Hematopoietic multipotent progenitor cell treated with erythropoietin and hydrocortisone succinate and interleukin-3 and kit ligand, for 4 days (in vitro differentiated cells): ENCODE measurements at places on chromosomes 13 and 19.

DNA sequence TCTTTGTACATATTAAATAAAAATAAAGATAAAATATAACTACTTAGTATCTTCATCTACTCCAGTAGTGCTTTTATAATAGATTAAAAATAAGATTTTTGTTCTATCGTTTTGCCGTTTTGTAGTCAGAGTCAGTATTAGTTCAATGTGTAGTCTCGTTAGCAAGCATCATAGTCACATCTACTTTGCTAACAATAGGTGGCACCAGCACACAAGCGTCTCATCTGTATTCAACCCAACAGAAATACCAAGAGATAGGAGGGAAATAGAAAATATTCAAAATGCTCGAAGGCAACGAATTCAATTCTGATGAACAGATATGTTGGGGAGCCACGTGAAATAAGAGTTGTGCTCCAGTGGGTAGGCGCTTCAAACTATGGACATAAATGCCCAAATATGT is 21.4 kb upstream of the MICU2 start:
- peak; percentile 72 for DNase-seq

- DNase-seq = no peak
Observed at GRCh38 chr13:46874006-46874405, 22.8 kb downstream of the HTR2A start.

DNA sequence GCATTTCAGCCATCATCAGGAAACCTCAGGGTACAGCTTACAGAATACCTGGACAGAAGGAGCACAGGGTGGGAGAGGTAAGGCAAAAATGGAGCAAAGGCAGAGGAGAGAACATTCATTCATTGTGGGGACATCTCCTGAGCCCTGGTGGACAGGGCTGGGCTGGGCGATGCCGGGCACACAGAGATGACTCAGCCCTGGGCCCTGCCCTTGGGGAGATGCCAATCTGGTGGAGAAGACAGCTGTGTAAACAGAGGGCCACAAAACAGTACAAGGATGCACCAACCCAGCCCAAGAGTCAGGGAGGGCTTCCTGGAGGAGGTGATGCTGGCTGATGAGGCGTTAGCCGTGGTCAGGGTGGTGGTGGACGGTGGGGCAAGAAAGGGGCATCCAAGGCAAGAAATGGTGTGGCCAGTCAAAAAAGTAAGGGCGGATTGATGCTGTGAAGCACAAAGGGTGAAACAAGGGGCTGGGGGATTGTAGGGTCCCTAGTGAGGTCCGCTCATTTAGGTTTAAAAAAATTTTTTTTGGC is 3.6 kb upstream of the HAS1 start:
- DNase-seq = no peak

GRCh38 chr13:24745861-24746617 is 17.9 kb upstream of the RNF17 start:
- DNase-seq = peak; percentile 39

DNA sequence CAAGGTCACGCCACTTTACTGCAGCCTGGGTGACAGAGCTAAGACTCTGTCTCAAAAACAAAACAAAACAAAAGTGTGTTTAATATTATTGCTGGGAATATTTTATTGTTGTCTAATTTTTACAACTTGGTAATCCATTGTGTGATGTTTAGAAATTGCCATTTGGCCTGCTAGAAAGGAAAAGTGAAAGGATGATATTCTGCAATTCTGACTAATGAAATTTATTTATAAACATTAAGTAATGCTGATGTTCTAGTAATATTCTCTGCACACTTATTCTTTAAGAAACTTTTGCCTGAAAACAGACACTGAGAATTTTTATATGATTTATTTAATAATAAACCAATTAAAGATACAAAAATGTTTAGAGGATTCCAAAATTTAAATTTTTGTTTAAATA is 87.4 kb downstream of the ELF1 start:
- DNase-seq = no peak

GRCh38 chr13:40536443-40537113 is 129.9 kb downstream of the FOXO1 start:
- DNase-seq = no peak

GRCh38 chr19:38784224-38784623 is 4.8 kb upstream of the LGALS7B start:
- DNase-seq = peak; percentile 63

GRCh38 chr19:38417544-38418506 is 8.2 kb downstream of the RASGRP4 start:
- peak; percentile 92 for DNase-seq

- DNase-seq = no peak
Observed at GRCh38 chr13:42247883-42248282, 24.1 kb upstream of the AKAP11 start.

- no peak for DNase-seq
Observed at GRCh38 chr13:51192348-51192747, 29.9 kb upstream of the FAM124A start.

DNA sequence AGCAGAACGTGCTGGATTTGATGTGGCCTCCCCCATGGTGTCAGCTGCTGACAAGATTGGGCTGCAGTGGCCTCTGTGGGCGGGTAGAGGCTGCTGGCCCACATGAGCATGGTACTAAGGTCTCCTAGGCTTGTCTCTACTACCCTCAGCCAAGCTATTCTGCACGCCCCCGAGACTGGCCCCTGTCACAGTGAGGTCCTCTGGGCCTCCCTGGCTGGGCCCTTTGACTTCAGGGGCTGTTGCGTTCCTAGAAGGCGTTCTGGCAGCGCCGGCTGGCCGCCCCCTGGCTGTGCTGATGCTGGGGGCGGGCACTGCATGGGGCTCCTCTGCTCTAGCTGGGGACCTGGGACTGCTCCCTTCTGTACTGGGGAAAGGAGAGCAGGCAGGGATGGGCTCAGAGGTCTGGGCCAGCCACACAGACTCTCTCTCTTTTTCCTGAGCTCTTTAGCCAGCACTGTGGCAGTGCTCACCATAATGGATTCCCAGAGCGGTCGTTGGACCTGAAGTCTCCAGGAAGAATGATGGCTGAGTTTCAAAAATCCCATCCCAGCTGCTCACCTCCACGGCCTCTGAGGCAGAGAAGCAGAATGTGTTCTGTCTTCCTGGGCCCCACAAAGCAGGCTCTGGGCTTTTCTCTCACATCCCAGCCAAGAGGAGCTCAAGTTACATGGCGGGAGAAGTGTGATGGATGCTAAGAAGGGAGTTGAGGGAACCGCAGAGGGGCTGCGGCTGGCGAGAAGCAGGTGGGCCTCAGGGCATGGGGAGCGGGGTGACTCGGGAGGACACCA is 32.3 kb downstream of the TSSK6 start:
- DNase-seq = no peak

DNA sequence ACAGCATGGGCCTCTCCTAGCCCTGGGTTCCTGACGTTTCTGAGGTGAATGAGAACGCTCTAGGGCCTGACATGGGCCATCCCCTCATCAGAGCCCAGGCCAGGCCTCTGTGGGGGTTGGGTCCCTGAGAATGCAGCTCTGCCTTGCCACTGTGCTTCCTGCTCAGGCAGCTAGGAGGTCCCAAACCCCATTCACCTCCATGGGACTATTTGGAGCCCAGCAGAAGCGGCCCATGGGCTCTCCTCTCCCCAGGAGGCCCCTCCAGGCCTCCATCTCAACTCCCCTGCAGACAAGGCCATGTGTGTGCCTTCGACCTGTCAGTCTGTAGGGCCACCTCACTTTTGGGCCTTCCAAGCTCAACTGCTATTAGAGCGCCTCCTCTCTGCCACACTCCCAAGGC is 36.9 kb downstream of the ELL start:
- no peak for DNase-seq

GRCh38 chr13:110855363-110855762 is 59.5 kb downstream of the ANKRD10 start:
- no peak for DNase-seq
